ENCODE measurements at places on chromosomes 7 and 10.
A peak's percentile ranks its signal among the peaks of the same experiment; 100 is the strongest.

GRCh38 chr10:13224210-13224995 lies 9.8 kb downstream of the UCMA start:
- DNase-seq, result no peak

- no peak for DNase-seq
These were observed 17.1 kb downstream of the ENTPD7 start for GRCh38 chr10:99676426-99676825.

DNA sequence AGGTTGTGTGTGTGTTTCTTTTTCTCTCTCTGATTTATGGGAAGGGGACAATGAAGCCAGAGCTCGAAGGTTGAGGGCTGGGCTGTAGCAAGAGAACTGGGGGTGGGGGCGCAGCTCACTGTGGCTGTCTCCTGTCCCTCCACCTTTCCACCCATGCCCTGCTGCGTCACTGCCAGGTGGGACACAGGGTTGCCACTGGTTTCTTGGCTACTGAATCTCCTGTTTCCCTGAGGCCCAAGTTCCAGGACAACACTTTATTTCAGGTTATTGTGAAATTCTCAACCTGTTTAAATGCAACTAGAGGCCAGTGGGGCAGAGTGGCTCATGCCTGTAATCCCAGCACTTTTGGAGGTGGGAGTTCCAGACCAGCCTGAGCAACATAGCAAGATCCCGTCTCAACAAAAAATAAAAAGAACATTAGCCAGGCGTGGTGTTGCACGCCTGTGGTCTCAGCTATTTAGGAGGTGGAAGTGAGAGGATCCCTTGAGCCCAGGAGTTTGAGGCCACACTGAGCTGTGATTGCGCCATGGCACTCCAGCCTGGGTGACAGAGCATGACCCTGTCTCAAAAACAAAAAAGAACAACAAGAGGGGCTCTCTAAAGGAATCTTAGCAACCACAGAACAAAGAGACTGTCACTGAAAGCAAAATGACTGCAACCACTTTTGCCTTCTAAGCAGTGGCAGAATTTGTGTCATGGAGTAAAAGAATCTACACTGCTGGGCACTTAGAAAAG lies 22.6 kb downstream of the TBATA start:
- DNase-seq, result no peak

- DNase-seq, result peak; percentile 10
These were observed 21.3 kb downstream of the TIAL1 start for GRCh38 chr10:119575506-119575905.

DNA sequence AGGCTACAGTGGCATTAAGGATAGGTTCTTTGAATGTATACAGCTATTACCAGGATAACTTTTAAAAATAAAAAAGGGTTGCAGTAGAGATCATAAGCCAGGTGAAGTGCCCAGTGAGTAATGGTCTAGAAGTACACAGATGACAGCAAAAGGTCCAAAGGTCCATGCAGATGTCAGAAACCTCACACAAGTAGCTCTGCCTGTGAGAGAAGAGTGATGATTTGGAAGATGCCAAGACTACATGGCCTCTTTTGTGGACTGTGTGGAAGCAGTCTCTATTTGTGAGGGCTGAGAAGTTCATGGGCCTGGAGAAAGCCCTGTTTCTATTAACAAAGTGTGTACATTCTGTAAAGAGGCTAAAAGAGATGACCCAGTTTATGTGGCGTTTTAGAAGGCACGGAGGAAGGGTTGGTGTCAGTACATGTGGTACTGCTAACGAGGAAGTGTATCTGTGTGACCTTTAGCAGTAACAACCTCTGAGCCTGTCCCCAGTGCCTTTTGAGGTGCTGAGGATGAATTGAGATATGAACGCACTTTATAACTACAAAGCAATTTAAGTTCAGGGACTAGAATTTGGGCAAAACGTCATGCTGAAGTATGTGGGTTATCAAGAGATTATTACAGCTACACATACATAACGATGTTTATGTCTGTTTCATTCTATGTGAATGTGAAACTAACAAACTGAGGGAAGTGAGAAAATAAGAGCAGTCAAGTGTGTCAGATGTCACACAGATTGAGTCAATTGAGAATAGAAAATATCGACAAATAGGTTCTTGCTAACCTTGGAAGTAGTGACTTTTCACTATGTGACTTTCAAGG lies 7.6 kb downstream of the CYCS start:
- no peak for DNase-seq

DNA sequence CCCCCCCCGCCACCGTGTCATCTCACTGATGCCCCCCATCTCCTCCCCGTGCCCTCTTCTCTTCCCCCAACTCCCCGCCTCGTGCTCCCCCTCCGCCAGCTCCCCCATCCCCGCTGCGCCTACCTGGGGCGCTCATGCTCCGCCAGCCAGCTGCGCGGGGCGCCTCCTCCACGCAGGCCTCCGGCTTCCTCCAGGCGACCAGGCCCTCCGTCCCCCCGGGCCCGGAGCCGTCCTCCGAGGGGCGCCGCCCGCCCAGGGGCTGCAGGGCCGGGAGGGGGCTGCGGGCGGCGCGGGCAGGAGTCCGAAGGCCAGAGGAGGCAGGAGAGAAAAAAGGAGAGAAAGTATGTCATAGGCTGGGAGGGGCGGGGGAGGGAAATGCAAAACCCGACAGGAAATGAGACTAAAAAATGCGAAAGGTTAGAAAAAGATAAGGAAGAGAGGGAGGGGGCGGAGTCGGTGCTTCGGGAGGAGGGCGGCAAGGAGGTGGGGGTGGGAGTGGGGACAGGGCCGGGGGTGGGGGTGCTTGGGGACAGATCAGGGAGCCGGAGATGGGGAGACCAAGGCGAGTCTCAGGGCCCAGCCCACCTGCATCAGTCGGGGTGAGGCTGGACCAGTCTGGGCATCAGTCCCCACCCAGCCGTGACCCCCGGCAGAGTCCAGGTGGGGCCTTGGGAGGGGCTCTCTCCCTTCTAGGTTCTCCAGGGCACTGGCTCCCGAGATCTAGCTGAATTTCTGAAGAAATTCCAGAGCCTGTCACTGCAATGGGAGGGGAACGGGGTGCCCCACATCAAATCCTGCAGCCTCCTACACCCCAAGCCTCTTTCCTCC lies at the start of gene CARD11:
Gene CARD11, minus strand, starts transcription at position 324 of the 828 bp plus-strand sequence. CDS start 85,361 bp downstream, outside the sequence.
- peak; percentile 63 for DNase-seq

DNA sequence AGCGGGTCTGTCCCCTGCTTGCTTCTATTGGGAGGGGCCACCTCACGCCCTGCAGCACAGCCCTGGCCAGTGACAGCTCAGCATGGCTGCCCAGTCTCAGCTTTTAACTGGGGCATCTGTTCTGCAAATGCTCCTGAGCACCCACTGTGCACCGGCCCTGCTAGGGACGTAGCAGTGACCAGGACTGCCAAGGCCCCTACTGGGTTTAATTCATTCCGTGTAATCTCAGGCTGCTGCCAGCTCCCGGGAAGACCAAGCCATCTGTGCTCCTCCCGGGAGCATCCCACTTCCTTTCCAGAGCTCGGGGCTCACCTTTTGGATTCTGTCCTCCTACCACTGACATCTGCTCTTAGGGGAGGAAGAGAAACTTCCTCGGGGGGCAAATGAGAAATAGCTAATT lies 85.2 kb downstream of the ADARB2 start:
- DNase-seq, result no peak

DNA sequence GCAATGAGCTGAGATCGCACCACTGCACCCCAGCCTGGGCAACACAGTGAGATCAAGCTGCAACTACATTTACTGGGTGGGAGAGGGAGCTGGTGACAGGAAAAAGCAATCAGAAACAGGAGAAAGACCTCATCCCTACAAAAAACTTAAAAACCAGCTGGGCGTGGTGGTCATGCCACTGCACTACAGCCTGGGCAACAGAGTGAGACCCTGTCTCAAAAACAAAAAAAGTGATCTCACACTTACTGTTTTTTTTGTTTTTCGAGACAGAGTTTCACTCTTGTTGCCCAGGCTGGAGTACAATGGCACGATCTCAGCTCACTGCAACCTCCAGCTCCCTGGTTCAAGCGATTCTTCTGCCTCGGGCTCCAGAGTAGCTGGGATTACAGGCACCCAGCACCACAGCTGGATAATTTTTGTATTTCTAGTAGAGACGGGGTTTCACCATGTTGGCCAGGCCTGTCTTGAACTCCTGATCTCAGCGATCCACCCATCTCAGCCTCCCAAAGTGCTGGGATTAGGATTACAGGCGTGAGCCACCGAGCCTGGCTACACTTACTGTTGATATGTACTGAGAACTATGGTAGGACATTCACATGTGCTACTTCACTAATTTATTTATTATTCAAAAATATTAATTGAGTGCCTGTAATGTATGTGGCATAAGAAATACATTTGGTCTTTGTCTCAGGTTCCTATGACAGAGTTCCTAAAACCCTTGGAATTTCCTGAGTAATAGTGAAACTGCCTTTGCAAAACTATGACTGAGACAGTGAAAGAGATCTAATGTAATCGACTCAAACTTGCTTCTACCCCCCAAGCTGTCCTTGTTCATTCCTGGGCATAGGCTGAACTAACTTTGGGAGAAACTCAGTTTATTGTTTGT lies 27.7 kb upstream of the NRBF2 start:
- no peak for DNase-seq

DNA sequence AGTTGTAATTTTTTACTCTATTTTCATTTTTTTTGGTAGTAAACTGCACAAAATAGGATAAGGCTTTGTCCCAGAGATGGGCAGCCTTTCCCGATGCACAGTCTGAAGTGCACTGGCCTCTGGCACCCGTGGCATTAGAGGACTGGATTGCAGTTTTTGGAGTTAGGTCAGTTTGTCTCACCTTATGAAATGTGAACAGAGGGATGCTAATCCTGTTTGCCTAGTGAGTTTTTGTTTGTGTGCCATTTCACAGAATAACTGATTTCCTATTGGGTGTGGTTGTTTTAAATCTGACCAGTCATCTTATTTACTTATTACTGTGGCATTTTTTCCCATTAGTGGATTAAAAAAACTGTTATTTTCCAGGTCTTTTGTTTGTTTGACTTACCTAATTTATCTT lies 109.5 kb upstream of the GATA3 start:
- DNase-seq, result no peak

DNA sequence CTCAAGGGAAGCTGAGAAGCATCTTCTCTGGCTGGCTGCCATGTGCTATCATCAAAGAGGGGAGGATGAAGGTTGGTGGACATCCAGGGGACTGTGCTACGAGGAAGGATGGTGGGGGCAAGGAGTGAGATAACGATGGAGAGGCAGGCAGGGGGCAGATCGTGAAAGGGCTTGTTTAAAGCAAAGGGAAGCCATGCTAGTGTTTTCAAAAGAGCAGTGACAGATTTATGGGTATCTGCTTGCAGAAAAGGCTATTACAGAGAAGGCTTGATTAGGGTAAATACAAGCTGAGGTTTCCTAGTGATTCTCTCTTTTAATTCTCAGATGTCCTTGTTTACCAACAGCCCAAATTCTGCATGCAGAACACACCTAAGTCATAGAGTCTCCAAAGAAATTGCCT lies 88.9 kb upstream of the MKX start:
- DNase-seq, result no peak
